ACHN (cell line): ENCODE measurements at places on chromosomes 13 and 19.

DNA sequence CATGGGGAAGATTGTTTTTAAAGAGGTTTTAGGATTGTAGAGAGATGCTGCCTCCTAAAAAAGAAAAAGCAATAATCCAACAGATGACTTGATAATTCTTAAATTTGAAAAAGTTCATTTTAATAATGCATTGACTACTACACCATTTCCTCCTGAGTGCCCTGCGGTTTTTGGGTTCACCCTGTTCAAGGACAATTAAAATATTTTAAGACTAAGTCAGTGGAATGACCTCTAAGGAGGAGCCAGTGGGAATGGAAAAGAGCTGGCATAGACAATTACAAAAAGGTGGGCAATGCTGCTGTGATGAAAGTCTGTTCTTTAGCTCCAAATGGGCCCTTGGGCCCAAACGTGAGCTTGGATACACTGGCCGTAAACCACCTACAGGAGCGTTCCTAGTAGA, 217.8 kb downstream of the LHFPL6 start:
- no peak for DNase-seq

DNA sequence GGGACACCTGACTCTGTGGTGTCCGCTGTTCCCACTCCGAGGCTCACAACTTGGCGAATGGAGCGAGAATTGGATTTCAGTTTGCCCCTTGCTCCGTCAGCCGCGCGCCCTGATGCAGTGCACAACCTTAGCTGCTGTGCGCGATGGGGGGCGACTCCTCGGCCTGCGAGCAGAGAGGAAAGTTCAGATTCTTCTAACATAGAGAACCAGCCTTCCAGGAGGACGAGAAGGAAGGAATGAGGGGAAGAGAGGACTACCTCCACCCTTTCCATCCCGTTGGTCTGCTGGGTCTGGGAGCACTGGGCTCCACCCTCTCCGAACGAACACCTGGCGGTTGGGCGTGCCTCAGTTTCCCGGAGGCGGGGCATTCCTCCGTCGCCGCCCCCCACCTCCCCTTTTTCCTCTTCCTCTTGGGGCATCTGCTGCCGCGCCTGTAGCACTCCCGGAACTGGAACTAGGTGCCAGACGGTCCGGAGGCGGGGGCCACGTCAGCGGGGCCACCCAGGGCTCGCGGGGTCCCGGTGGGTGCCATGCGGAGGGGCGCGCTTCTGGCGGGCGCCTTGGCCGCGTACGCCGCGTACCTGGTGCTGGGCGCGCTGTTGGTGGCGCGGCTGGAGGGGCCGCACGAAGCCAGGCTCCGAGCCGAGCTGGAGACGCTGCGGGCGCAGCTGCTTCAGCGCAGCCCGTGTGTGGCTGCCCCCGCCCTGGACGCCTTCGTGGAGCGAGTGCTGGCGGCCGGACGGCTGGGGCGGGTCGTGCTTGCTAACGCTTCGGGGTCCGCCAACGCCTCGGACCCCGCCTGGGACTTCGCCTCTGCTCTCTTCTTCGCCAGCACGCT, at the start of gene KCNK6:
TSS of gene KCNK6 (plus strand) at position 425 of the 838 bp plus-strand sequence. CDS start at position 531, 106 bp downstream.
- peak; percentile 17 for DNase-seq

DNA sequence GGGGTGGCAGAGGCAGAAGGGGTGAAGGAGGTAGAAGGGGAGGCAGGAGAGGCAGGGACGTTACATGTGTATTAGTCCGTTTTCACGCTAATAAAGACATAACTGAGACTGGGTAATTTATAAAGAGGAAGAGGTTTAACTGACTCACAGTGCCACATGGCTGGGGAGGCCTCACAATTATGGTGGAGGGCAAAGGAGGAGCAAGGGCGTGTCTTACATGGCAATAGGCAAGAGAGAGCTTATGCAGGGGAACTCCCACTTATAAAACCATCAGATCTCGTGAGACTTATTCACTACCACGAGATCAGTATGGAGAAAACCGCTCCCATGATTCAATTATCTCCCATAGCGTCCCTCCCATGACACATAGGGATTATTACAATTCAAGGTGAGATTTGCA, 19.0 kb upstream of the ACOD1 start:
- no peak for DNase-seq

DNA sequence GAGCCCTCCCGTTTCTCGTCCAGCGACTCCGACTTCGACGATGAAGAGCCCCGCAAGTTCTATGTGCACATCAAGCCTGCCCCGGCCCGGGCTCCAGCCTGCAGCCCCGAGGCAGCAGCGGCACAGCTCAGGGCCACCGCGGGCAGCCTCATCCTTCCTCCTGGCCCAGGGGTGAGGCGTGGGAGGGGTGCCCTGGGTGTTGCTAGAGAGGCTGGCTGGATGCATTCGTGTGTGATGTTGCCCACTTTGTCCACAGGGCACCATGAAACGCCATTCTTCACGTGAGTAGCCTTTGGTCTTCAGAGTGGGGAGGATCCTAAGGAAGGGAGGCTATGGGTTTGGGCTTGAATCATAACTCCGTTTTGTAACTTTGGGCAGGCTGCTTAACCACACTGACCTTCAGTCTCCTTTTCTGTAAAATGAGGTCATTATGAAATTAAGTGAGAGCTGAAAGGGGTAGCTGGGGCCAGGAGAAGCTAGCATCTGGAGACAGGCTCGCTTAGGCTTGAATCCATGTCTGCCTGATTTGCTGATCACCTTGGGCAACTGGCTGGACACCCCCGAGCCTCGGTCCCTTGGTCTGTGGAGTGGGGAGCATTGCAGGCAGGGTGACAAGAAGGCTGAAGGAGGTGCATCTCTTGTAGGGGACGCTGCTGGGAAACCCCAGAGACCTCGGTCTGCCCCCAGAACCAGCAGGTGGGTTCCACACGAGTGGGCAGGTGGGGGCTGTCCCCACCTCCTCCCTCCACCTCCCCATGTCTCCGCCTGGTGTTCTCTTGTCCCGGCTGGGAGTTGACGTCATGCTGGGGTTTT, 18.7 kb upstream of the B3GNT3 start:
- no peak for DNase-seq

- no peak for DNase-seq
These were observed 2832.9 kb upstream of the PCDH20 start for GRCh38 chr13:64248371-64249065.

DNA sequence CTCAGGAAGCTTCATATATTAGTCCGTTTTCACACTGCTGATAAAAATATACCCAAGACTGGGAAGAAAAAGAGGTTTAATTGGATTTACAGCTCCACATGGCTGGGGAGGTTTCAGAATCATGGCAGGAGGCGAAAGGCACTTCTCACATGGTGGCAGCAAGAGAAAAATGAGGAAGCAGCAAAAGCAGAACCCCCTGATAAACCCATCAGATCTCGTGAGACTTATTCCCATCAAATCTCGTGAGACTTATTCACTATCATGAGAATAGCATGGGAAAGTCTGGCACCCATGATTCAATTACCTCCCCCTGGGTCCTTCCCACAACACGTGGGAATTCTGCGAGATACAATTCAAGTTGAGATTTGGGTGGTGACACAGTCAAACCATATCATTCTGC, 23.1 kb downstream of the FLT3 start:
- DNase-seq = no peak

- no peak for DNase-seq
These were observed 33.2 kb upstream of the TFDP1 start for GRCh38 chr13:113551081-113552000.

DNA sequence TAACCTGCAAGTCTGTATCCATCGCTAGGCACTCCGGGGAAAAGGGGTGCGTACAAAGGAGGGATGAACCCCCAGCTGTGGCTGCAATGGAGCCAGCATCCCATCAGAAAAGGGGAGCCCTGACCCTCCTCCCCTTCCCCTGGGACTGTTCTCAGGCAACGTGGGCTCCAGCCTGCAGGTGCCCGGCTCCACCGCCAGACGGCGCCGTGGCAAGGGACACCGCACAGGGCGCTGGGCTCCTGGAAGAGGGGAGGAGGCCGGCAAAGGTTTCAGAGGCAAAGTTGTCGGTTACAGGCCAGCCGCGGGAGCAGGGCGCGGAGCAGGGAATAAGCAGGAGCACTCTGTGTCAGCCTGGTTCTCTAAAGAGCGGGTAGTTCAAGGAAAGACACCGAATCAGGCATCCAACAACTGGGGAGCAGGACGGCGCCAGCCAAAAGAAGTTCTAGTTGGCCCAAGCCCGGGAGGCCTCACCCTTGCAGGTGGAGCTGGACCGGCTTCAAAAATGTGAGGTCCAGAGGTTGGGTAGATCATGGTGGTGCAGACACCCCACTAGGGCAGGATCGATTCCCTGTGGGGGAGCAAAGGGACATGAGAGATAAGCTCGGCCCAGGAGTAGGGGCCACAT, 53.0 kb upstream of the ATP12A start:
- DNase-seq = no peak

DNA sequence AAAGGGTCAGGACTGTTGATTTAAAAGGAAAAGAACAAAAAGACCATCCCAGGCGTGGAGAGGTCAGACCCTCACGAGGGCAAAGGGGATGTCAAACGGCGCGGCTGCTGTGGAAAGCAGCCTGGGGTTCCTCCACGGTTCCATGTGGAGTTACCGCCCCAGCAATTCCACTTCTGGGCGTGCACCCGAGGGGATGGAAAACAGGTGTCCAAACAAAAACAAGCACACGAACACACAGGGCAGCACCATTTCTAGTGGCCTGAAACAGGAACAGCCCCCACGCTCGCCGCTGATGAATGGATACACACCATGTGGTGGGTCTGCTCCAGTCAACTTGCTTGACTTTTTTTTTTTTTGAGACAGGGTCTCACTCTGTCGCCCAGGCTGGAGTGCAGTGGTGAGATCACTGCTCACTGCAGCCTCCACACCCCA, 11.2 kb downstream of the AP3D1 start:
- no peak for DNase-seq

DNA sequence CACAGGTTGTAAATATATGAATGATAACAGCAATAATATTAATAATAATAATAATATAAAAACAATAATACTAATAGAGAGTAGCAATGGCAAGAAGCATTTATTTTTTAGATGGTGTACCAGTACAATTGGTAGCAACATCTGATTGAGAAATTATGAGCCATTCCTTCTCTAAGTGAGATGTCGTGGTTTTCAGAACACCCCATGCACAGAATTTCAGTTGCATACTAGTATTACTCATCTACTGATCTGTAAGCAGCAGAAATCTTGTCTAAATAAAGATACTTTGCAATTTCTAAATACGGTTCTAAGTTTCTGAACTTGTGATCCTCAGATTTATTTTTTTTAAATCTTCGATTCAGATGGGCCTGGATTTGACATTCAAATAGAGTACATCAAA, 788.0 kb upstream of the ATXN8OS start:
- no peak for DNase-seq

- no peak for DNase-seq
These were observed 1.3 kb downstream of the SNAPC2 start for GRCh38 chr19:7921302-7921966.

GRCh38 chr13:113765564-113765910, 6.5 kb downstream of the TMEM255B start:
- no peak for DNase-seq

DNA sequence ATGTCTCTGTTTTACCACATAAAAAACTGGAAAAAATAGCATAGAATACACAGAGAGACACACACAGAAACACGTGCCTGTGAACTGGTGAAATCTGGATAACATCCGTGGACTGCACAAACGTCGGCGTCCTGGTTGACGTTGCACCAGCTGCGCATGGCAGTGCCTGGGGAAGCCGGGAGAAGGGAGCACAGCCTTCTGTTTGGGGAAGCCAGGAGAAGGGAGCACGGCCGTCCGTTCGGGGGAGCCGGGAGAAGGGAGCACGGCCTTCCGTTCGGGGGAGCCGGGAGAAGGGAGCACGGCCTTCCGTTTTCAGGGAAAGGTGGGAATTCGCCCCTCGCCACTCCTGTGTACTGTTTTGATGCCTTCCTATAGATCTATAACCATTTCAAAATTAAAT, 63.8 kb upstream of the C13orf46 start:
- DNase-seq = no peak

DNA sequence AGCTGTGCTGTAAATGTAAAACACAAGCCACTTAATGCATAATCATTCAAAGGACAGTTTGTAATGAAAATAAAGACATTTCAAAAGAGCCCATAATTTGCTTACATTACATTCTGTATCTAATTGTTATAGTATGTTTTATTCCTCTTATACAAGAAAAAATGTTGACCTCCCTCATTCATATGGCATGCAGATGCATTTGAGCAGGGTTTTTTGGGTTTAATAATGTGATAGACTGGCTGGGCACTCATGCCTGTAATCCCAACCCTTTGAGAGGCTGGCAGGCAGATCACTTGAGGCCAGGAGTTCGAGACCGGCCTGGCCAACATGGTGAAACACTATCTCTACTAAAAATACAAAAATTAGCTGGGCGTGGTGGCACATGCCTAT, 11.6 kb upstream of the ARL11 start:
- DNase-seq = no peak

- DNase-seq = no peak
These were observed 863 bp downstream of the AURKC start for GRCh38 chr19:57231686-57232085.

DNA sequence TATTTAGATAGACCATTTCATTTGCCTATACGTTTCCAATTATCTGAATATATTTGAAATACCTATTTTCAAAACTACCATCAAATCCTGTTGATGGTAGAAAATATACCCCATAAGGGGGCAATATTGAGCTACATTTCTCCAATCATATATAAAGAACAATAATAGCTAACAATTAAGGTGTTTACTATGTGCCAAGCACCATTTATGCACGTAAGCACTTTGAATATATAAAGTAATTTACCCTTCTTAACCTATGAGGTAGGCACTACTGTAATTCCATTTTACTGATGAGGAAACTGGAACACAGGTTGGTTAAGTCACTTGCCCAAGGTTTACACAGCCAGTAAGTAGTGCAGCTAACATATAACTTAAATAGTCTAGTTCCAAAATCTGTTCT, 79.2 kb downstream of the UBL3 start:
- DNase-seq = peak; percentile 51

DNA sequence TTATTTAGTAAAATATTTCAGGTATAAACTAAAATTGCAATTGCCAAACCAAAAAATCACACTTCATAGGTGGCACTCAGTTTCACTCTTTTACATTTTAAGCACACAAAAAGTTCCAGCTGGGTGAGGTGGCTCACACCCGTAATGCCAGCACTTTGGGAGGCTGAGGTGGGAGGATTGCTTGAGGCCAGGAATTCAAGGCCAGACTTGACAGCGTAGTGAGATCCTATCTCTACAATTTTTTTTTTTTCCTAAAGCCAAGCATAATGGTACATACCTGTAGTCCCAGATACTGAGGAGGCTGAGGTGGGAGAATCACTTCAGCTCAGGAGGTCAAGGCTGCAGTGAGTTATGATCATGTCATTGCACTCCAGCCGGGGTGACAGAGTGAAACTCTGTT, 20.6 kb upstream of the SLC46A3 start:
- DNase-seq = no peak
